ENCODE measurements at places on chromosomes 5 and 9.
A peak's percentile ranks its signal among the peaks of the same experiment; 100 is the strongest.

DNA sequence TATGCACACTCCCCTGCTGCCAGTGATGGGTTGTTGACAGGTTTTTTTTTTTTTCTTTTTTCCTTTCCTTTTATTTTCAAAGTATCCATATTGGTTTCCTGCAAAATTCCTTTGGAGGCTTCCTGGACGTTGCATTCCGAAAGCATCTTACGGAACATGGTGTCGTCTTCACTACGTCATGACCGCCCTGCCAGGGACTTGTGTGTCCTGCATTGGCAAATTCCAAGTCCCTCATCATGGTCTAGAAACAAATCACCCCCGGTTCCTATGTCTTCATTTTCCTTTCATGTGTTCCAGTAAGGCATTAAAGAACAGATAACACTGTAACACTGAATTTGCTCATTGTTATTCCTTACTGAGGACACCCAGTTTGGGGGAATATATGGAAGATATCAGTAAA lies 35.0 kb upstream of the ADAMTSL1 start:
- no peak for DNase-seq

DNA sequence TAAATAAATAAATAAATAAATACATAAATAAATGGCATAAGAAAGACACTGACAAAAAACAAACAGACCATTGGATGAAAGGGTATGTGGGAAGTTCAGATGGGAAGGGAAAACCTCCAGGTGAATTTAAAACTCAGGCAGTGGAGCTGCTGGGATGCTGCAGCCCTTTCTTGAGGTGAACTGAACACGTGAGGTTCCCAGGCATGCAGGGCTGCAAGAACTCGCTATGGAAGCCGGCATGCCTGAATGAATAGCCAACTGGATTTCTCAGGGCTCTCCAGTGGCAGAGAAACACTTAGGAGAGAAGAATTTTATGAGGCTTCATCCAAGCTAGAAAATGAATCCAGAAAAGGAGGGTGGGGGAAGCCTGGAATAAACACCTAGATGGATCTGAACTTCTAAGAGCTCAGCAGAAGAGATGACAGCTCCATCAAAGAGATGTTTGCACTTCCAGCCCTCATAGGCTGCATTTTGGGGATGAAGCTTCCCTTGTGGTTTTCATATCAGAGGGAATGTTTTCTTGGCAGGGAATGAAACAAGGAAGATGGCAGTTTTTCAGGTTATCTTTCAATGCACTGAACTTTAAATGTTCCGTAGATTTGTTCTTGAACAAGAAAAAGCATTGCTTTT lies 224.2 kb upstream of the DAP start:
- no peak for DNase-seq

GRCh38 chr9:127983847-127984289 lies 3.1 kb upstream of the EEIG1 start:
- no peak for DNase-seq

DNA sequence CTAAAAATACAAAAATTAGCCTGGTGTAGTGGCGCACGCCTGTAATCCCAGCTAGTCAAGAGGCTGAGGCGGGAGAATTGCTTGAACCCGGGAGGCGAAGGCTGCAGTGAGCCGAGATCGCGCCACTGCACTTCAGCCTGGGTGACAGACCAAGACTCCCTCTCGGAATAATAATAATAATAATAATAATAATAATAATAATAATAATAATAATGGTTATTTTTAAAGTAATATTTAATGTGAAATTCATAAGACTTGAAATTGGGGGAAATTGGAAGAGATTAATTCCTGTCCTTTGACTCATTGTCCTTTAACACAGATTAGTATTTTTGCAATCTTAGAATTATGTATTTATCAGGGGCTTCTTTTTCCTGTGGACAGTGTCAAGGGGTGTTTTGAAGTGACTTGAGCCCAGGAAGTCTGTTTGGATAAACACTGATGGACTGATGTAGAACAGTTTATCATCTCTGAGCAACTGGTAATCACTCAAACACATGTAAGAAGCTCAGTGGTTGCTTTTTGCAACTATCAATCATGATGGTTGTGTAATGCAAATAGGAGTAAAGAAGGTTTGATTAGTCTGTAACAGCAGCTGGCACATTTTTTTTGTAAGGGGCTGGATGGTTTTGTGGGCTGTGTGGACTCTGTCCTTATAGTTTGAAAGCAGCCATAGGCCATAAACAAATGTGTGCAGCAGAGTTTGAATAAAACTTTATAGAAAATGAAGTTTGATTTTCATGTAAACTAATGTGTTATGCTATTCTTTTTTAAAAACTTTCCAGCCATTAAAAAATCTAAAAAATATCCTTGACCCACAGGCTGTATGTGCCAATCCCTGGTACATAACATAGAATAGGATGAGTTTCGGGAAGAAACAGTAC lies 93.5 kb downstream of the F2RL2 start:
- no peak for DNase-seq

- DNase-seq, result no peak
Observed at GRCh38 chr5:113615708-113616107, 102.2 kb downstream of the YTHDC2 start.

- DNase-seq, result no peak
Observed at GRCh38 chr5:68592351-68592750, 376.8 kb downstream of the PIK3R1 start.

- no peak for DNase-seq
Observed at GRCh38 chr9:87063246-87063645, 115.9 kb upstream of the GAS1 start.

DNA sequence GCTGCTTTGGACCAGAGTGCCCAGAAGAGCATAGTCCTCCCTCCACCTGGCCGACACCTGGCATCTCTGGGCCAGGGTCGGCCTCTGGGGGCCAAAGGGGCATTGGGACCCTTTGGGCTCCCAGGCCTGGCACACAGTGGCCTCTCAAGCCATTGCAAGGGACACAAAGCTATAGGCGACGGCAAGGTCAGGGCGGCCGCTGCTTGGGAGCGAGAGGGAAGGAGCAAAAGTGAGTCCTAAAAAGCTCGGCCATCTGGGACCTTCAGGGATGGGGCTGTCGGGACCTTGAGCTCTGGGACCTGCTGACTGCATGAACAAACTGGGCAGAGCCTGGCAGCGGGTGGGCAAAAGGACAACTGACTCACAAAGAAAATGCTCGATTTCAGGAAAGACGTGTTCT lies 13.9 kb downstream of the DBH start:
- no peak for DNase-seq

- DNase-seq, result peak; percentile 90
Observed at GRCh38 chr5:134904610-134905245, at the start of gene PCBD2. Gene PCBD2 (plus strand): TSS chr5:134905131. CDS start chr5:134905140, 9 bp downstream.

- no peak for DNase-seq
Observed at GRCh38 chr5:157860898-157861890, 2.2 kb upstream of the CLINT1 start.

DNA sequence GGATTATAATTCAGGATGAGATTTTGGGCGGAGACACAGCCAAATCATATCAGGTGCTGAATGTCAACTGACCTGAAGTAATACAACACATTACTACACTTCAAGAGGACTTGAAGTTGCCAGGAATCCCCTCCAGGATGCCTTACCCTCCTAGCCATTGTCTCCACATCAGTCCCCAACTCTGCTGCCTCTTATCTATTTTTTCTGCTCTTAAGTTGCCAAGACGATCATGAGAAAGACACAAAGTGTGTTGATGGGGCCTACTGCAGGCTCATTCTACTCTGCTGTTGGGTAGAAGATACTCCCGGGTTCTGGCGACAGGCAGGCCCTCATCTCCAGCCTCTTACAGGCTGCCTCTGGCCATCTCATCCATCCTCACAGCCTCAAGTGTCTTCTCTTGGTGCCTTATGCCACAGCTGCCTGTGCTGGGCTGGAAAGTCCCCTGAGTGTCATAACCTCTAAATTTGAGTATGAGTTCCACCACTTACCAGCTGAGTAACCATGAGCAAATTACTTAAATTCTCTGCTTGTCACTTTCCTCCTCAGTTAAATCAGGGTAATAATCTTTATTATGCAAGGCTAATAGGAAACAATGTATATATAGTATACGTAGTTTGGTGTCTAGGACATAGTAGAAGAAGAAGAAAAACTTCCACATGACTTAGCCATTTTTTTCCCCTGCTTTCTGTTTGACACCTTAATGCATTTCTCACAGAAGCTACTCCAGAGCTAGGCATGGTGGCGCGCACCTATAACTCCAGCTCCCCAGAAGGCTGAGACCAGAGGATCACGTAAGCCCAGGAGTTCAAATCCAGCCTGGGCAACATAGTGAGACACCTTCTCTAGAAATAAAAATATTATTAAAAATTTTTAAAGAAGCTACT lies 73.0 kb upstream of the SNX2 start:
- DNase-seq, result no peak

DNA sequence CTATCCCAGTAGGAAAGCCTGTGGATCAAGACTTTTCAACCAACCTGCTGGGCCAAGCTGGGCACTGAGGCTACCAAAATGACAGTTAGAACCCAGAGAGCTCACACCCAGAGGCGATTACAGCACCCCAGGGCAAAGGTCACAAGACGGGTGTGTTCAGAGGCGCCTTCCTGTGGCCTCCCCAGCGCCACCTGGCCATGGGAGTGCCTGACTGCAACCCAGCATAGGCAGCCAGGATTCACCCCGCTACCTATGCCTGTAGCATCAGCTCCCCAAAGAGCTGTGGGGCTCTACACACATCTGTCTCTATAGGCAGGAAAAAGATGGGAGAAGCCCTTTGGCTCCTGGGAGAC lies 33.5 kb downstream of the PDGFRB start:
- no peak for DNase-seq

GRCh38 chr9:129513282-129513681 lies 107.6 kb downstream of the C9orf50 start:
- no peak for DNase-seq

DNA sequence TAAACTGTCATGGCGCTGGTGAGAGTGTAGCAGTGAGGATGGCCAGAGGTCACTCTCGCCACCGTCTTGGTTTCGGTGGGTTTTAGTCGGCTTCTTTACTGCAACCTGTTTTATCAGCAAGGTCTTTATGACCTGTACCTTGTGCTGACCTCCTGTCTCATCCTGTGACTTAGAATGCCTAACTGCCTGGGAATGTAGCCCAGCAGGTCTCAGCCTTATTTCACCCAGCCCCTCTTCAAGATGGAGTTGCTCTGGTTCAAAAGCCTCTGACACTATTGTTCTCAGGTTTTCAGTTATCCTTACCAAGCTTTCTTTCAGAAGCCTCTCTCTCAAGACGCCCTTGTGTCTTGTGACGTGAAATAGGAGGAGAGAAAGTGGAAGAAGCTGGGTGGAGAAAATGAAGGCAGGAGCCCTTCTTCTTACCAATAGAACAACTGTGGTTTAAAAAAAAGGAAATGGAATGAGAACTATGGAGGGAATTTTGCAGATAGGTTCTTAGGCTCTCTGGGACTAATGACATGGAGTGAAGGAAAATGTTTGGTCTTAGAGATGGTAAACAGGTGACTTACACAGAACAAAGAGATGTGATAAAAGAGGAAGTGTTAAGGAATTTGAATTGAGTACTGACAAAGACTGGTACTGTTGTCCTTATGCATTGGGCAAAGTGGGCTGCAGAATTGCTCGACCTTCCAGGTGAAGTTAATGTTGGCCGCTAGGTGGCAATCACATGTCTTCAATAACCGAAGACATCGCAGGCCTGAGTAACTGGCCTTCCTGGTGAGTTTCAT lies 133.3 kb upstream of the RAI14 start:
- peak; percentile 71 for DNase-seq

DNA sequence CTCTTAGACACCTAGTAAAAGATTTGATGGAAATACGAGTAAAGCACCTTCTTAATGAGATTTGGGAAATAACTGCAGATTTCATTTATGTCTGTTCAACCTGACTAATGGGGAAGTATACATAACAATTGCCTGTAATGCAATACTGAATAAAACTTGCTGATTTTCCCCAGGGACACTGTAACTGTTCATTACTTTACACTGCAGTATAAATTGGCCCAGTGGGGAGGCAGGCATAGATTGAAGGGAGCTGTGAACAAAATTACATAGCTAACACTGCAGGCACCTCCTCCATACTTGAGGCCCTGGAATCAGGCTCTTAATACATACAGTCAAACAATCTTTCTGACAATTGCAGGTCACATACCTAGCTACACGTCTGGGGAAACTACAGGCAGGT lies 216.2 kb downstream of the PTPRD start:
- no peak for DNase-seq

- DNase-seq, result no peak
Observed at GRCh38 chr9:87390361-87390760, 107.3 kb upstream of the DAPK1 start.

DNA sequence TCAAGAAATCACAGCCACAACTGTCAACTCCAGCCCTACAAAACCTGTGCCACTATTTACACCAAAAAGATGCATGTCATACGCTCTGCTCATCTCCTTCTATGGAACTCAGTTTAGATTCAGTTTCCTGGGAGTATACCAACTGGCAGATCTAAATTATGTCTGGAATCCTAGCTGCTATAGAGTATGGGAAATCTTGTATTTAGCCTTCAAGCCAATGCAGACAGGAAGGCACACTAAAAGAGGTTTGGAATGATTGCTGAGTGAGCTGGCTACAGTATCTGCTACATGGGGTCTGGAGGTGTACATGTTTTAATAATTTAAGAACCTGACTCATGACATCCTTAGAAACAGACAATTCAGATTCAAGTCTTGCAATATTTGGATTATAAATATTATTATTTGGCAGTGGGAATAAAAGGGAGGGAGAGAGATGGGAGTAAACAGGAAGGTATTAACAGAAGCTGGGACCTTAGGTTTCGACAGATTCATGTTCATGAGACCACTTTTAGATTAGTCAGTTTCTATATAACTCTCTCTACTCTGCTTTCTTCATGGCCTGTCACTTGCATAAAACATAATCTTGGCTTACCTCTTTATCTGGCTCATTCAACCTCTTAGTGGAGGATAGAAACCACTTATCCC lies 178.8 kb upstream of the HAPLN1 start:
- no peak for DNase-seq

- no peak for DNase-seq
Observed at GRCh38 chr9:113964495-113965170, 88.5 kb downstream of the ZNF618 start.

DNA sequence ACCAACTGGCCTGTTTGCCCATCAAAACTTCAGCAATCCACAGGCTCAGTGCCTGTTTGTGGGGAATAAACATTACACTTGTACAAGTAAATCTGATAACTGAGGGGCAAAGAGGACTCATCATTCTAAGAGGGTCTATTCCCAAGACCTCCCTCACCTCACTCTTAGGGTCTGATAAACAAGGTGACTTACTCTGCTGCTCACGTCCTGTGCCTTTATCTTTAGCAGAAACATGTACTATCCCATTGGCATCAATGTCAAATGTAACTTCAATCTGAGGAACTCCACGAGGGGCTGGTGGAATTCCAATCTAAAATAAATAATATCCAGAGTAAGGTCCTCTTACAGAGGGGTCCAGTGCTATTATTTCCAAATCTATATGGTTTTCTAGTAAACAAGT lies 14.6 kb upstream of the ETF1 start:
- no peak for DNase-seq

GRCh38 chr9:136084063-136084944 lies 10.8 kb downstream of the NACC2 start:
- no peak for DNase-seq

DNA sequence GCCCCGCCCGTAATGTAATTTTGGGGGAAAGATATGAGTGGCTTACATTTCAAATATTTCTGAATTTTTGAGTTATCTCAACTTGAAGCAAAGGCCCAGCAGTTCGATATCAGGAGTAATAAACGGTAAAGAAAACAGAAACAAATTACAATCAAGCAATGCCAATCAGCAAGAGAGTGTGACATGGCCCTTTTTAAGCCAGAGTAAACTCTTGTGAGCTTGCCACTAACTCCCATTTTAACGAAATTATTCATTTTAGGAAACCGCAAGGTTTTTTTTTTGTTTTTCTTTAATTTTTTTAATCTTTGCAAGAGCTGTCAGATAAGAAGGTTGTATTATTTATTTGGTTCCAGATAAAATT lies 17.6 kb upstream of the CDK7 start:
- no peak for DNase-seq

- no peak for DNase-seq
Observed at GRCh38 chr5:171965745-171966144, 40.7 kb downstream of the FBXW11 start.

Data from midbrain (tissue), 1 donor.